ENCODE measurements at places on chromosomes 6 and 20.
A peak's percentile ranks its signal among the peaks of the same experiment; 100 is the strongest.

GRCh38 chr20:33852626-33853506 lies 41.7 kb downstream of the CHMP4B start:
- peaks cover 6% of the 10 kb centered on the region for H3K4me1 ChIP-seq
- no peak overlapping the region for H3K27ac ChIP-seq
- no peak for DNase-seq

DNA sequence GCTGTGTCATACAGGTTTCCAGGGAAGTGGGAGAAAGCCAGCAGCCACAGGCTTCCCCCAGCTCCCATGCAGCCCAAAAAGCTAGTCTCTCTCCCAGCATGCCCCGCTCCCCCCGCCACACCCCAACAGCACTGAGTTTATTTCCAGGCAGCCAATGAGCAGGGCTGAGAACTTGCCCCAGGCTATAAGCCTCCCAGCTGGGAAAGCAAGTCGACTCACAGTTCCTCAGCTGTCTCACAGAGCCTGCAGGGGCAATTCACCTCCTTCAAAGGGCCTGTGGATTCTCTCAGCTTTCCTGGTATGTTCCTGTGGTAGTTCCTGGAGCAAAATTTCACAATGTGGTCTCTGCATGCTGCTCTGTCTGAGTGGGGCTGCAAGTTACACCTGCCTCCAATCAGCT lies 34.2 kb downstream of the PAX1 start:
- no peak overlapping the region for H3K27ac ChIP-seq
- no peaks in the 10 kb centered on the region for H3K4me1 ChIP-seq
- H3K36me3 ChIP-seq = no peaks in the 10 kb centered on the region
- no peaks in the 10 kb centered on the region for H3K27me3 ChIP-seq

GRCh38 chr20:4488407-4489339 lies 233.0 kb upstream of the PRND start:
- H3K27me3 ChIP-seq = no peaks in the 10 kb centered on the region
- no peak for DNase-seq
- H3K36me3 ChIP-seq = no peaks in the 10 kb centered on the region
- no peak overlapping the region for H3K4me3 ChIP-seq

- DNase-seq = no peak
- H3K4me3 ChIP-seq = no peak overlapping the region
- no peaks in the 10 kb centered on the region for H3K4me1 ChIP-seq
Observed at GRCh38 chr6:49979584-49979983, 10.2 kb upstream of the DEFB113 start.

- H3K4me1 ChIP-seq = no peaks in the 10 kb centered on the region
- H3K36me3 ChIP-seq = no peaks in the 10 kb centered on the region
- DNase-seq = no peak
- H3K27ac ChIP-seq = no peak overlapping the region
Observed at GRCh38 chr6:160130729-160131484, 9.3 kb downstream of the SLC22A1 start.

- H3K36me3 ChIP-seq = no peaks in the 10 kb centered on the region
- no peak overlapping the region for H3K4me3 ChIP-seq
- H3K27ac ChIP-seq = no peak overlapping the region
- no peaks in the 10 kb centered on the region for H3K4me1 ChIP-seq
- H3K27me3 ChIP-seq = peaks cover 11% of the 10 kb centered on the region
Observed at GRCh38 chr6:31351033-31351380, 6.0 kb downstream of the HLA-B start.

GRCh38 chr20:43863821-43864544 lies 50.7 kb upstream of the TOX2 start:
- H3K27ac ChIP-seq = no peak overlapping the region
- H3K4me1 ChIP-seq = no peaks in the 10 kb centered on the region
- H3K36me3 ChIP-seq = no peaks in the 10 kb centered on the region
- H3K4me3 ChIP-seq = no peak overlapping the region
- H3K27me3 ChIP-seq = no peaks in the 10 kb centered on the region

GRCh38 chr6:157964100-157964499 lies 17.6 kb upstream of the SYNJ2 start:
- H3K36me3 ChIP-seq = no peaks in the 10 kb centered on the region
- no peak overlapping the region for H3K27ac ChIP-seq
- H3K4me1 ChIP-seq = peaks cover 6% of the 10 kb centered on the region
- peak; percentile 49 for DNase-seq
- H3K27me3 ChIP-seq = no peaks in the 10 kb centered on the region

DNA sequence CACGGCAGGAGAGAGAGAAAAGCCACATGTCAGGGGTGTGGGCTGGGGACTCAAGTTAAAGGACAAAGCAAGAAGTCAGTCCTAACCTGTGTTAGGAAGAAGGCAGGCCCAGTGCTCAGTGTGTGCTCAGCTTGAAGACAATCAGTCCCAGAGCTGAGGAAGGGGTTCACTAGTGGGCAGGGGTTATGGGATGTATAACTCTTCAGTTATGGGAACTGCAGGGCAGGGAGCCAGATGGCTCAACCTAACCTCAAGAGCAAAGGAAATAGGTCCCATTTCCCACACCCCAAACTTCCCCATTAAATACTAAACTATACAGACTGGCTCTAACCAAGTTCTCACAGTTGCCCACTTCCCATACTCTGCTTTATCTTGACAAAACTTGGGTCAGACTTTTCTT lies 7.4 kb upstream of the SSTR4 start:
- no peak overlapping the region for H3K4me3 ChIP-seq
- no peak for DNase-seq
- H3K4me1 ChIP-seq = peaks cover 9% of the 10 kb centered on the region
- H3K36me3 ChIP-seq = no peaks in the 10 kb centered on the region
- H3K27ac ChIP-seq = no peak overlapping the region

- no peaks in the 10 kb centered on the region for H3K4me1 ChIP-seq
- no peaks in the 10 kb centered on the region for H3K36me3 ChIP-seq
- DNase-seq = no peak
- H3K4me3 ChIP-seq = no peak overlapping the region
Observed at GRCh38 chr6:16003197-16003491, 125.7 kb upstream of the MYLIP start.

DNA sequence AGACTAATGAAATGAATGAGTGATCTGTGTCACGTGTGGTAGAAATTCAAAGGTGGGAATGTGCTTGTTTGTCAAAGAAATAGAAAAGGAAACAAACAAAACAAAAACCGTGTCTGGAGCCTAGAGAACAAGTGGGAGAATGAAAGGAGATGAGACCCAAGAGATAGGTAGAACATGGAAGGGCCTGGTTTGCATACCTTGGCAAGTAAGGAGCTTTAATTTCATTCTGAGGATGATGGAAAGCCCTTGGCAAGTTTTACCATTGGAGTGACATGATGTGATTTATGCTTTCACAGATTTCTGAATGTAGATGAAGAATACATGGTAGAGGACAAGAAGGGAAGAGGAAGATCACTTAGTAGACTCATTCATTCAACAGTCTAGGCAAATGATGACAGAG lies 26.8 kb upstream of the PRDM1 start:
- H3K27me3 ChIP-seq = no peaks in the 10 kb centered on the region
- no peaks in the 10 kb centered on the region for H3K36me3 ChIP-seq
- no peak overlapping the region for H3K27ac ChIP-seq
- no peak for DNase-seq
- no peak overlapping the region for H3K4me3 ChIP-seq

GRCh38 chr6:78863576-78863975 lies 3.8 kb upstream of the IRAK1BP1 start:
- no peaks in the 10 kb centered on the region for H3K27me3 ChIP-seq
- H3K4me1 ChIP-seq = peaks cover 4% of the 10 kb centered on the region
- H3K4me3 ChIP-seq = no peak overlapping the region
- DNase-seq = no peak
- H3K36me3 ChIP-seq = no peaks in the 10 kb centered on the region

- H3K36me3 ChIP-seq = peaks cover 12% of the 10 kb centered on the region
- no peak overlapping the region for H3K4me3 ChIP-seq
- no peak for DNase-seq
- no peaks in the 10 kb centered on the region for H3K4me1 ChIP-seq
Observed at GRCh38 chr6:167937948-167938911, 59.2 kb upstream of the KIF25 start.

DNA sequence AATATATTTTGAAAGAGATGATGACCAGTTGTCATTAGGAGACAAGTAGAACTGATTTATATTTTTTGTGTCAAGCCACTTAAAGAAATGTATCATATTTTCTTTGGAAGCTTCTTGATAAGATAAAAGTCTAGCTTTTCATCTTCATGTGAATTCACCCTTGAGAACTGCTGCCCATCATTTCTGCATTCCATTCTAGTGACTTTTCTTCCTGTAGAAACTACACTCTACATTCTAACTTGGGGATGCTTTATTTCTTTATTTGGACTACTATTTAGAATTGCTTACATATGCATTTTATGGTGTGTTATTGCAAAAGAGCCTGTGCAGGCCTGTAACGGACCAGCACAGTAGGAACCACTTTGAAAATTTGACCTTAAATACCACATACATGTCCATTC lies 335.0 kb upstream of the KCNQ5 start:
- no peaks in the 10 kb centered on the region for H3K36me3 ChIP-seq
- DNase-seq = no peak
- H3K27ac ChIP-seq = no peak overlapping the region
- H3K4me1 ChIP-seq = no peaks in the 10 kb centered on the region
- H3K27me3 ChIP-seq = no peaks in the 10 kb centered on the region

- H3K4me1 ChIP-seq = no peaks in the 10 kb centered on the region
- DNase-seq = no peak
- no peaks in the 10 kb centered on the region for H3K36me3 ChIP-seq
- H3K27ac ChIP-seq = no peak overlapping the region
- H3K4me3 ChIP-seq = no peak overlapping the region
- no peaks in the 10 kb centered on the region for H3K27me3 ChIP-seq
Observed at GRCh38 chr6:107479089-107479690, 10.7 kb upstream of the SOBP start.

GRCh38 chr6:160069459-160069858 lies 52.2 kb upstream of the SLC22A1 start:
- no peak overlapping the region for H3K4me3 ChIP-seq
- H3K27ac ChIP-seq = no peak overlapping the region
- H3K4me1 ChIP-seq = no peaks in the 10 kb centered on the region
- no peaks in the 10 kb centered on the region for H3K27me3 ChIP-seq
